ENCODE measurements at places on chromosomes 5 and 9. TPM values are rescaled to one million over a fixed set of nuclear protein-coding genes. Genes with fewer than 3 reads are reported as not detected.
A peak's percentile ranks its signal among the peaks of the same experiment; 100 is the strongest.

Gene NRG2
- not detected for total RNA-seq

Gene MYMK
- 441 TPM for total RNA-seq

Gene FRMPD1
- total RNA-seq: 8.4 TPM

Gene SMIM32
- not detected for total RNA-seq

Gene TEX48
- total RNA-seq: not detected

Gene ARID3C
- total RNA-seq: 0.16 TPM

Gene ZFP2
- 1.2 TPM for total RNA-seq

Gene PAXX
- 67.3 TPM for total RNA-seq

Gene IFNA2
- total RNA-seq: not detected

Gene C5orf58
- not detected for total RNA-seq

Gene ADRA1B
- 9.2 TPM for total RNA-seq

Gene CYLC2
- total RNA-seq: not detected

- no peak for DNase-seq
These were observed 8.3 kb upstream of the SLC25A48 start for GRCh38 chr5:135826221-135826525.

GRCh38 chr5:111737716-111738115 is 19.3 kb downstream of the NREP start:
- no peak for DNase-seq

- no peak for DNase-seq
These were observed 99.4 kb downstream of the RMI1 start for GRCh38 chr9:84079994-84080393.

DNA sequence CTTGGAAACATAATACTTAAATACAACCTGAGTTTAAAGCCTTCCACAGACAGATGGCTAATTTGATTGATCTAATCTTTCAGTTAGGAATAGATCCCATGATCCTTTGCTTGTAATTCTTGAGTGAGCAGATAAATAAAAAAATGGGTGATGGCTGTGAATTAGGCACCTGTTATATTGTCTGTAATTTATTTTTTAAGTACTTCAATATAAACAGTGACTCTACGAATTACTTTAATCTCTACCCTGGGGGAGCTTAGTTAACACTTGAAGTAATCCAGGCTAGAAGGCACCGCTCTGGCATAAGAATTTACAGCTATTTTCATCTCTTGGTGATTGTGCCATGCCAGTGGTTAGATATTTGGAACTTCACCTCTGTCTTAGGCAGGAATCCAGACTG is 9.0 kb downstream of the EGFLAM start:
- no peak for DNase-seq

- DNase-seq: no peak
These were observed 845 bp downstream of the ADGRD2 start for GRCh38 chr9:124450931-124451661.

GRCh38 chr5:90802474-90803317 is 244.1 kb downstream of the ADGRV1 start:
- DNase-seq: peak; percentile 33

- DNase-seq: no peak
These were observed 686 bp upstream of the COL27A1 start for GRCh38 chr9:114154600-114155102.

GRCh38 chr5:126508962-126509279 is 85.7 kb downstream of the GRAMD2B start:
- DNase-seq: peak; percentile 22

GRCh38 chr9:14863402-14863801 is 46.8 kb downstream of the FREM1 start:
- no peak for DNase-seq

- DNase-seq: peak; percentile 11
These were observed 342.1 kb downstream of the PRR16 start for GRCh38 chr5:120806202-120806601.

GRCh38 chr5:148781766-148782165 is 44.6 kb upstream of the ADRB2 start:
- no peak for DNase-seq

GRCh38 chr9:10173561-10173960 is 439.2 kb downstream of the PTPRD start:
- DNase-seq: no peak

DNA sequence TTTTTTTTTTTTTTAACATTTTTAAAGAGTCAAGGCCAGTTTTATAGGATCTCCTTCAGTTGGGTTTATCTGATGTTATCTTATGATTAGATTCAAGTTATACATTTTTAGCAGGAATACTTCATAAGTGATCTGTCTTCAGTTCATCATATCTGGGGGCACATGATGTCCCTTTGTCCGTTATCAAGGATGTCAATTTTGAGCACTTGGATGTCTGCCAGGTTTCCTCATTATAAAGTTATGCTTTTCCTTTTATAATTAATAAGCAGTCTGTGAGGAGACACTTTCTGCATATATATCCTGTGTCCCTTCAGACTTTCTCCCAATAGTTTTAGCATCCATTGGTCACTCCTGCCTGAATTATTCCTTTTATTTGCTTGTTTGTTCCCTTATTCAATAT is 11.8 kb downstream of the HDHD3 start:
- DNase-seq: no peak

DNA sequence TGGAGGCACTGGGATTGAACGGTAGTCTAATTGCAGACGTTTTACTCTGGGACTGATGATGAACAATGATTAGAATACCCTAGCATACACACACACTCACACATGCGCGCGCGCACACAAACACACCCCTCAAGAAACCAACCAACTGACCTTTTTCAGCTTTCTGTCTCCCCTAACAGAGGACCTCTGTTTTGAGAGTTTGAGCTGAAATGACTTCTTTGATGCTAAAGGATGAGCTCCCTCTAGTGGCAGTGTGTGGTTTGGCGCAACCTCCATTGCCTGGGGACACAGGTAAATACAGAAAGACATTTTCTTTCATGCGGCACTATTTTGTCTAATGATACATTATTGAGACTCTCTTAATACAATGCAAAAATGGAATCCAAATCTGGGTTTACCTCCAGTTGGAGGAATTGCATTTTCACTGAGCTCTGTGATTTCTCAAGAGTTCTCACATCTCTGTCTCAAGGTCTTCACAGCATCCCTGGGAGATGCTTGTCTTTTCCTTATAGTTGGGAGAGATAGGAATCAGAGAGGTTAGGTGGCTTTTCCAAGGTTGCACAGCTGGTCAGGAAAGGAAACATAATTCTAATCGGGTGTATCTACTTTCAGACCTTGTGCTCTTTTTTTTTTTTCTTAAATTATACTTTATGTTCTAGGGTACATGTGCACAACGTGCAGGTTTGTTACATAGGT is 187.5 kb downstream of the TMEM38B start:
- peak; percentile 66 for DNase-seq

GRCh38 chr5:158619083-158619788 is 480.5 kb downstream of the EBF1 start:
- DNase-seq: no peak

DNA sequence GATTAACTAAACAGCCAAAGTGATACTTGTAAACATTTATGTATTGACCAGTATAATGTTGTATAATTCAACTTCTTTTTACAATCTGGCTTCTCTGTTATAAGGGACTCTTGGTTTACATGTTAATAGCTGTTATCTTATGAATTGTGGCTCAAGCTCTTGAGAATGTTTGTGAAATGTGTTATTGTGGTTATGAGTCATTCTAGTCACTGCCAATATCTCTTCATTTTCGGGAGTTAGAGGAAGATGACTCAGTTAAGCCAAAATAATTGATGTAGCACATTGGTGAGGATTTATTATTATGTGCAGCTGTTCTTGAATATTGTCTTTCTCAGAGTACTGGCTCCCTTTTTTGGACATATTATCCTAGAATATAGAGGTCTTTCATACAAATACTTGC is 655.2 kb upstream of the RIOK2 start:
- peak; percentile 93 for DNase-seq

DNA sequence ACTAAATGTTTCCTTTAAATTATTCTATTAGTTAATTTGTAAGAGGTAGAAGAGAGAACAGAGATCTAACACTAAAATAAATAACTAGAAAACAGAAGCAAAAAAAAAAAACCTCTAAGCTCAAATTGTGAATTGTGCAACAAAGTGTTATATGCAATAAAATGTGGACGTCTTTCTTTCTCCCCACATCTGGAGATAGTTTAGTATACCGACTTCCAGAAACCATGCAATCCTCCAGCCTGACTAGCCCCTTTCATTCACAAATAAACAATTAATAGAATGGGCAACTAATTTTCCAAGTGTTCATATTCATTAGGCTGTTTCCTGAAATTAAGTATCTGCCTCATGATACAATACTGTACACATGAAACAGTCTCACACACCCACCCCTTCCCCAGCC is 258.5 kb downstream of the BNC2 start:
- no peak for DNase-seq

GRCh38 chr9:17063535-17064135 is 71.2 kb upstream of the CNTLN start:
- peak; percentile 60 for DNase-seq

GRCh38 chr5:59186623-59187022 is 603.7 kb downstream of the RAB3C start:
- no peak for DNase-seq

DNA sequence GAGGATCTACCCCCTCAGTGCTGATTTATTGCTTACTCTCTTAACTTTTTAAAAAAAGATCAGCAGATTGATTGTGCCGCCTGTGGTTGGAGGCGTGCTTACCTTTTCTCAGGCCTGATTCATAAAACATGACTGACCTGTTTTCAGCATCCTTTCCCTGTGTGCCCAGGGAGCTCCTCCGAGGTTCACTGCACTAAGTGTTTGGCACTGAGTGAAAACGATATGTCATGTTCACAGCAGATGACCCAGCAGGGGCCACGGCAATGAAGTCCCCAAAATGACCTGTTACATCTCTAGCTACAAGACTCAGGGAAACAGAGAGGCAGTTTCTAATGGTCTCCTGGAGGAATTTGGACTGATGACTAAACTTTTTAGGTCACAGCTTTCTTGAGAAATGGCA is 69.9 kb downstream of the INSYN2B start:
- no peak for DNase-seq

- DNase-seq: no peak
These were observed 39.3 kb downstream of the GARNL3 start for GRCh38 chr9:127303830-127304229.

DNA sequence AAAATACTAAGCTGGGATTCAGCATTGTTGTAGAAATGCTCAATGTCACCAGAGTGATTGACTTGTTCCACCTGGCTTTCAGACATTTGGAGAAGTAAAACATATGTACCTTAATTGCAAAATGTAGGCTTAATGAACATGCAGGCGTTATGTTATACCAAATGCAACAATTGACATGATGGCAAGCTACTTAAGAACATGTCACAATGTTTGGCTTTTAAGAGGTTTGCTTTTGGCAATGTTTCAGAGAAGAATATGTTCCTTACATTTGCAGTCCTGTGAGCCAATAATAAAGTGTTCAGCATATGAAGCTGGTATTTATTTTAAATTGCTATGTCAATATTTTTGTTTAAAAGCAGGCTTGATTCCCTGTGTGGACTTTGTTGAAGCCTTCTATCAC is 111.7 kb upstream of the NUDT12 start:
- no peak for DNase-seq

GRCh38 chr5:172078726-172079345 is 72.4 kb upstream of the FBXW11 start:
- DNase-seq: no peak

All from myocyte (in vitro differentiated cells).